ENCODE measurements at places on chromosomes 4 and X.

DNA sequence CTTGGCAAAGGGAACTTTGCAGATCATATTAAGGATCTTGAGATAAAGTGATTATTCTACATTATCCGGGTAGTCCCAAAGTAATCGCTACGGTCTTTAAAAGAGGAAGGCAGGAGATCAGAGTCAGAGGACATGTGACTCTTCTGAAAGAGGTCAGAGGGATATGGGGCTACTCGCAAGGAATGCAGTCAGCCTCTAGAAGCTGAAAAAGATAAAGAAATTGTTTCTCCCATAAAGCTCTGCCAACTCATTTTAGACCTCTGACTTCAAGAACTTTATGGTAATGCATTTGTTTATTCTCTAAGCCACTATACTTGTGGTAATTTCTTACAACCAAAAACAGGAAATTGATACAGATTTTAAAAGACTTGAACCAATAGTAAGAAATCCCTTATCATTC lies 48.6 kb downstream of the NPY5R start:
- DNase-seq, result no peak

- DNase-seq, result peak; percentile 18
Measured at GRCh38 chrX:124098089-124098488, 136.6 kb downstream of the STAG2 start.

DNA sequence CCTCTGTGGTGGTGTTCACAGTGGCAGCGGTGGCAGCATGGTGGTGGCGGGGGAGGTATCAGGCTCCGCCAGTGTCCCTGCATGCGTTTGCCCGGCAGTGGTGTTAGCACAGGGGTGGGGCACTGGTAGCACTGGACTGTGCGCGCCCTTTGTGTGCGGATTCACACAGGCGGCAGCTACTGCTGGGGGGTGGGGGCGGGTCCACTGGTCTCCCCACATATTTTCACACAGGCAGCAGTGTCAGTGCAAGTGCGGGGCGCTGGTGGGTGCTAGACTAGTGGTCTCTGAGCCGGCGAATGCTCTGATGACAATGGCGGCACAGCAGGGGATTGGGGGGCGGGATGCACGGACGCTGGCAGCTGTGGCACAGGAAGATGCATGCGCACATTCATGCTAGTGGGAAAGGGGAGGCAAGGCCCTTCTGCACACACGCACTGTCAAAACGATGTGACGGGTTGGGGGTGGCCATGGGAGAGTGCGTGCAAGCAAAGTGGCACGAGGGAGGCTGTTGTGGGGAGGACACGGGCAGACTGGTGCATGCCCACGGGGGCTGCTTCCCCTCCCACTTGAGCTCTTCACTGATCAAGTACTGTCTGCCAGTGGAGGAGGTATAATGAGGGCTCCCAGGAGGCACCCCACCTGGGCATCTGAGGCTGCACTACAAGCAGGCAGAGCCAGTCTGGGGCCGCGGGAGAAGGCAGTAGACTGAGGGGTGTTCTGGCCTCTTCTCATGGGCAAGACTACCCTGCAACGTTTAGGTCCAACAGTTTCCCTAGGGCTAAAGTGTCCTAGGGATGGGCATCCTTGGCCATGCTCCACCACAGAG lies 53.0 kb downstream of the POF1B start:
- no peak for DNase-seq

DNA sequence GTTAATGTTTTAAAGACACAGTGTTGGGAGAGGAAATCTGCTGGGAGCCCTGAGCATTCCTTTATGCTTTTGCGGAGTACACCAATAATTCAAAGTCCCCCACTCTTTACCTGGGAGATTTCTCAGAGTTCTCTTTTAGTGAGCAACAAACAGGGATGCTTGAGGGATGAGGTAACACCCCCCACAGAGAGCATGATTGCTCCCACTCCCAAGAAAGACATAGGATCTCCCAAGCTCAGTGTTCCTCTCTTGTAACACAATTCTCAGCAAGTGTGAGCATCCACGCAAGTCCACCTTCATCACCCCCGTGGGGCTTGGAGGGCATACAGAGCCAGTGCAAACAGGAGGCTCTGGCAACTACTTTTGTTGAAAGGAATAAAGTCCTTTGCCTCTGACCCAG lies 36.1 kb downstream of the GSPT2 start:
- no peak for DNase-seq

- DNase-seq, result no peak
Measured at GRCh38 chr4:26431461-26432180, 58.7 kb downstream of the CCKAR start.

- DNase-seq, result no peak
Measured at GRCh38 chr4:122980860-122981259, 58.5 kb upstream of the NUDT6 start.

- DNase-seq, result no peak
Measured at GRCh38 chr4:142242156-142242555, 603.9 kb downstream of the INPP4B start.
